Thoracic aorta endothelial cell (primary cell): ENCODE measurements at places on chromosomes 2 and 18. TPM values are rescaled to one million over a fixed set of nuclear protein-coding genes. Genes with fewer than 3 reads are reported as not detected.

The RNF125 gene
- 1.5 and 1.6 TPM in 2 replicates for total RNA-seq

The CD8A gene
- total RNA-seq, result not detected in 2 replicates

The EGR4 gene
- total RNA-seq, result not detected in 2 replicates

The COL4A3 gene
- 0.13 and 0.14 TPM in 2 replicates for total RNA-seq

The ALPG gene
- not detected in 2 replicates for total RNA-seq

The DNAH7 gene
- total RNA-seq, result 0.07 and 0.13 TPM in 2 replicates

The EDAR gene
- total RNA-seq, result not detected in 2 replicates

The SMYD1 gene
- total RNA-seq, result not detected in 2 replicates

The DHRS9 gene
- total RNA-seq, result 0.29 and 1.3 TPM in 2 replicates

The TMEM200C gene
- 0.22 TPM in 1 of 2 replicates, not detected in the other for total RNA-seq

The NT5C1B gene
- total RNA-seq, result not detected in 2 replicates

The RNF152 gene
- total RNA-seq, result 35.0 and 43.4 TPM in 2 replicates

The CAPN13 gene
- not detected in 2 replicates for total RNA-seq

The ANKRD44 gene
- 13.6 and 15.8 TPM in 2 replicates for total RNA-seq

The REV1 gene
- 62.4 and 68.1 TPM in 2 replicates for total RNA-seq

The ATL2 gene
- 124 and 125 TPM in 2 replicates for total RNA-seq

The OBSL1 gene
- 11.2 and 17.1 TPM in 2 replicates for total RNA-seq

The CERS6 gene
- 16.5 and 19.0 TPM in 2 replicates for total RNA-seq

The OTOS gene
- total RNA-seq, result not detected in 2 replicates

The NLRC4 gene
- total RNA-seq, result not detected in 2 replicates

The RNF149 gene
- 120 and 137 TPM in 2 replicates for total RNA-seq
